ENCODE measurements at places on chromosomes 16 and 17.

DNA sequence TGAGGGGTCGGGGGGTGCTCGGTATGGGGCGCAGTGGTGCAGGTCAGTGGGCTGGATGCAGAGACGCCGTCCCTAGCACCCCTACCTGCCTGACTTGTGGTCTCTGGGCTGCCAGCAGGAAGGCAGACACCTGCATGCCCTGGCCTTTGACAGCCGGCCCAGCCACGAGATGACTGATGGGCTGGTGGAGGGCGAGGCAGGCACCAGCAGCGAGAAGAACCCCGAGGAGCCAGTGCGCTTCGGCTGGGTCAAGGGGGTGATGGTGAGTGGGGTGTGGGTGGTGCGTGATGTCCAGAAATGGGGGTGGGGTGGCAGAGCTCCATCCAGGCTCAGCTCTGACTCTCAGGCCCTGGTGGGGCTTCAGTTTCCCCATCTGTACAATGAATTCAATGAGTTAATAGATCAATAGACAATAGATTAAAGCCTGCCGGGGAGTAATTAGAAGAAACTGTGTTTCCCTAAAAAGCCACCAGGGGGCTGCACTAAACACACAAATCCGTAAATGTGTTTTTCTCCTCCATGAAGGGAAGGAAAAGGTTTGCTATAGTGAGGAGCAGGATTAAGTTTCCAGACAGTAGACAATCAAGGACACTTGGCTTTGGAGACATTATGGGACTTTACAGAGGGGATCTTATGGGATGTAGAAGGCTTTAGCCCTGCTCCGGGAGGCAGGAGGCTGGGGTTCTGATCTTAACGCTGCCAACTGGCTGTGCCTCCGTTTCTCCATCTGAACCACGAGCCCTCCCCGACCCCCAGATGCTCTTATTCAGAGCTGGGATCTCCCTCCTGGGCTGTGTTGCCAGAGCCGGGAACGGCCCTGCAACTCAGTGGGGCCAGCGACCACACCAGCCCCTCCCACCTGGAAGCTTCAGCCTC is 2.2 kb downstream of the SLC12A3 start:
- DNase-seq, result no peak

- DNase-seq, result no peak
Measured at GRCh38 chr17:46141645-46142044, 51.6 kb downstream of the KANSL1 start.

DNA sequence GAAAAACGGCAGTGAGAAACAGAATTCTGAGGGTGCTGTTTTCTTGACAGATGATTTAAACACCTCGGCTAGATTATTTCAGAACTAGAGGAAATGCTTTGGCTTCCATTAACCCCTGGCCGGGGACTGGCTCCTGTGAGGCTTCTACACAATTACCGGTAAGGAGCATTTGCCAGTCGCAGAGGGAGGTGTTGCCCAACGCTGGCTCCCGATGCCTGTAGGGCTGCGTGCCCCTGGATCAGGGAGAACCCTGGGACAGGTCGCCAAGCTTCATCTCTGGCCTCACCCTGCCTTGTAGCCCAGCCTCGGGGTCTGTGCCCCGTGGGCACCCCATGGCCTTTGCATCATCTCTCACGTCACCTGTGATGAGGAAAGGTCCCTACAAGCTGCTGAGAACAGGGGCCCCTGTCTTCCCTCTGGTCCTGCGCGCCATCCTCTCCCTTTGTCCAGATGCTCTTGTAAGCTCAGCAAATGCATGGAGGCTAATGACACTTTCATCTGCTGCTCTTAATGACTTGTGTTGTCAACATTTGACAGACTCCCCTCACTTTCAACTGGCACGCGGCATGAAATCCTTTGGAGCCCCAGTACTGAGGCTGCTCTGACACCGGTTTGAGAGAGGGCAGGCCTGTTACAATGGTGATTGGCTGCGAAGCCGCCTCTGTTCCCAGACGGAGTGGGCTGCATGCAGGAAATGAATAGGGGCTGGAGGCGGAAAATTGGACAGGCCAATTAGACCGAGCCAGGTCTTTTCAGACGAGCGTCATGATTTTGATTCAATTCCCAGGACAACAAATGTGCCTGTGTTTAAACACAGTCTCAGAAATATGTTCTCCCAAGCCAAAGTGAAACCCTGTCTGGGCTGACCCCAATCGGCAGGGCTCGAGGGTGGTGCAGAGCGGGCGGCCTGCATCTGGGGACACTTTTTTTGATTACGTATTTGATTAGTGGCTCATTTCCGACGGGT is 85.5 kb upstream of the DOC2B start:
- DNase-seq, result no peak

GRCh38 chr17:66365903-66366302 is 63.5 kb downstream of the PRKCA start:
- DNase-seq, result no peak

- no peak for DNase-seq
Measured at GRCh38 chr16:87006789-87007745, 310.1 kb downstream of the C16orf95 start.

GRCh38 chr17:79094261-79094660 is 19.6 kb downstream of the ENGASE start:
- no peak for DNase-seq

- DNase-seq, result no peak
Measured at GRCh38 chr16:51420247-51420646, 269.2 kb upstream of the SALL1 start.

DNA sequence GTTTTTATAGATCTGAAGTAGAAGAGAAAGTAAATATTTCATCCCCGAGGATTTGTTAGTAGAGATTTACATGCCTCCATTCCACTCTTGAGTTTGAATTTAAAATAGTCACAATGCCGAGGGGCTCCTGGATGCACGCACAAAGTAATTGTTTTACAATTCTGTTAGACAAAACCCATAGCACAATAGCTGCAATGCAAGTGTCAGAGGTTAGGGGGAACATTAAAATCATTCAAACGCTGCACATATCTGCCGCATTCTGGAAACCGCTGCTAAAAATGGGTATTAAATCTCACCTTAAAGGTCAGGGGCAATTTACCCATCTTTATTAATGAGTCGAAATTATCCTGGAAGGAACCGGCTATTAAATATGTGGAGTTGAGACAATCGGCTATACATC is 528.5 kb upstream of the HSBP1 start:
- no peak for DNase-seq

GRCh38 chr16:24753437-24753836 is 24.0 kb downstream of the TNRC6A start:
- no peak for DNase-seq

- DNase-seq, result peak; percentile 86
Measured at GRCh38 chr17:47831003-47831933, at the start of the genes LRRC46 and MRPL10. Gene LRRC46, plus strand, starts transcription at chr17:47831670. Its CDS starts 320 bp downstream, at chr17:47831990. Gene MRPL10, minus strand, starts transcription at chr17:47831541. Its CDS starts 30 bp downstream, at chr17:47831511.

DNA sequence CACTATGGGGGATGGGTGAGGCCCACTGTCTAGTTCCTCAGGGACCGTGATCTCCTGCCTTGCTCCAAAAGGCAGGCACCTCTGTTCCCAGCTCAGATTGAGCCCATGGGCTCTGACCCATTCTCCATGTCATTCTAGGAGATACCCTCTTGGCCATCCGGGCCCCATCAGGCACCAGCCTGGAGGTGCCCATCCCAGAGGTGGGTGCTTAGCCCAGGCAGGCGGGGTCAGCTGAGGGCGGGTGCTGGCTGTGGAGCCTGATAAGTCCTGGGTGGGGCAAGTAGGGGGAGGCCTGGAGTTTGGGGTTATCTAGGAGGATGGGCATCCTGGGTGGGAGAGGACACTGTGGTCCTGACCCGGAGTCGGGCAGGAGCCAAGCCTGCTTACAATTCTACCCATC is 2.3 kb downstream of the E2F4 start:
- DNase-seq, result no peak

DNA sequence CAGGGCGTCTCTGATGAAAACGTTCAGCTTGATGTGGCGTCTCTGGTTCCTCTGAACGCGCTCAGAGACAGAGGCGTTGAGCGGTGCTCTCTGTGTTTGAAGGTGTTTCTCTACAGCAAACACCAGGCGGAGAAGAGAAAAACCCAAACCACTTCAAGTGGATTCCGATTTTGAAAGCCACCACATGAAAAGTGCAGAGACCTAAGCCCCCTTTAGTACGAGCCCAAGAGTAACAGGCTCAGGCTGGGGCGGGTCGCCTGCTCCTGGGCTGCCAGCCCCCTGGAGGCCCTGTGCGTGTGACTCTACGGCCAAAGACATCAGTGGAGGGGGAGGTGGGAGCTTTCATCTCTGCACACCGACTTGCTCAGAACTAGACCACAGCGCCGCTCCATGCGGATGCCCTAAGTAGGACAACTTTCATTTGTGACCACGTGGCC is 328.4 kb downstream of the MAF start:
- peak; percentile 46 for DNase-seq

DNA sequence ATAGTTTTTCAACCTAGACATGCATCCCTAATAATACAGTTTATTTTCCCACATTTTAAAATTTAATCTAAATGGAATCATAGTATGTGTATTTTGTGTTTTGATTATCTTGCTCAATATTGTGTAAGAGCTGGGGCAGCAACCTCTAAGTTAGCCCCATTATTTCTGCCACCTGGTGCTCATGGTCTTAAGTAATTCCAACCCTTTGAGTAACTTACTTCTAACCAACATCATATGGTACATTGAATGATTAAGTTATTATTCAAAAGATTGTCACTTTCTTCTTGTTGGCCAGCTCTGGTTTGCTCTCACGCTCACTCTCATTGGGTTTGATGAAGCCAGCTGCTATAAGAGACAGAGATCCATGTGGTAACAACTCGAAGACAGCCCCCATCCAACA is 3.9 kb upstream of the KRTAP4-3 start:
- no peak for DNase-seq

DNA sequence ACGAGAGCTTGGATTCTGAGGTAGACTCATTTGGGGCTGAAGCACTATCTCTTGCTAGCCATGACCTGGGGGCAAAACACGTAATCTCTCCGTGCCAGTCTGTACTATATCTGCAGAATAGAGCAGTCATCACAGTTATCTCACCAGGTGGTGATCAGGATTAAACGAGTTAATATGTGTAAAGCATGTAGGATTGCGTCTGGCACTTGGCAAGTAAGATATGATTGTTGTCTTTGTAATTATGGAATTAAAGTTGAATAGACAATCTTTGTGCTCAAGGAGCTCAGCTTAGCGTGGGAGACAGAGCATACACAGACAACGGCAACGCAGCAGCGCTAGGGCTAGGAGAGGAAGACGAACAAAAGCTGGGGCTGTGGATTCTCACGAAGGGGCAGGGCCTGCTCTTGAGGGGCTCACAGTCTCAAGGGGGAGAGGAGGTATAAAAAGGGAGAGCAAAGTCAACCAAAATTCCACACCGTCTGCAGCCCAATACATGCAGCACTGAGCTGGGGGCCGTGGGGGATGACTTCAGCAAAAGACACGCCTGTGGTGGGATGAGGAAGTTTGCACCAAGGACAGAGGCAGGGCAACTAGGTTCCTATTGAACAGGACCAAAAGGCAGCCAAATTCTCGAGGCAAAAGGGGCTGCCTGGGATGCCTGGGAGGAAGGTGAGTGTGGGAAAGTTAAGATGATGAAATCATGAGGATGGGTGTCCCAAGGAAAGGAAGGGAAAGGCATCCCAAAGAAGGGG is 68.6 kb downstream of the SDK2 start:
- DNase-seq, result no peak

- DNase-seq, result no peak
Measured at GRCh38 chr17:49862781-49863331, 15.0 kb upstream of the TAC4 start.

GRCh38 chr17:67557921-67558320 is 159.8 kb upstream of the NOL11 start:
- no peak for DNase-seq

- no peak for DNase-seq
Measured at GRCh38 chr17:81253358-81254131, 14.4 kb downstream of the NDUFAF8 start.

DNA sequence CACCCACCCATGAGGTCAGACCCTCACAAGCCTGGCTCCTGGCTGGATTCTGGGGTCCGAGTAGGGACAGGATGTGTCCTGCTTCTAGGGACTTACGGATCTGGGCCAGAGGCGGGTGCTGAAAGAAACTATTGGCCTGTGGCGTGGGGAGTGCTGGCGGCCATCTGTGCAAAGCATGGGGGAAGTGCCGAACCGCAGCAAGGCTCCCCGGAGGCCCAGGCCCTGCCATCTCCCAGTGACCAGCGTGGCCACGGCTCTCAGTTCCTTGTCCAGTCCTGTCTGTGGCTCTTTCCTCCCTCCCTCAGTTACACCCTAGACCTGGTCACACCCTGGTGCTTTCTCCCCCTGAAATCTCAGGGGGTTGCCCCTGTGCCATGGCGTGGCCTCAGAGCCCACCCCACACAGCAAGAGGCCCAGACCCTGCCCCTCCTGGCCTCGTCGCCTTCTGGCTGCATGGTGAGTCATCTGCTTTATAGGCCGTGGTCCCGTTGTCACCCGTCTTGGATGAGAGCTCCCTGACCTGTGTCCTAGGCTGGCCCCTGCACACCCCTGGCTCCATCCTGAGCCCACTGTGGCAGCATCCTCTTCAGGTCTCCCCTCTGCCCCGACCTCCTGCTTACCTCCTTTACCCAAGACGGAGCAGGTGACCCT is 54.5 kb downstream of the PRMT7 start:
- no peak for DNase-seq
